Spinal cord (tissue), 10 donors: ENCODE measurements at places on chromosomes 2 and 18. TPM values are rescaled to one million over a fixed set of nuclear protein-coding genes. Genes with fewer than 3 reads are reported as not detected.

Gene SERPINB3
- not detected for total RNA-seq

Gene CCDC68
- total RNA-seq = 12.6 TPM

Gene ADCYAP1
- total RNA-seq = 21.3 TPM

Gene HDAC4
- total RNA-seq = 35.3 TPM

Gene AGPS
- total RNA-seq = 37.6 TPM

Gene GGCX
- total RNA-seq = 30.8 TPM

Gene STRADB
- total RNA-seq = 108 TPM

Gene NAT8
- not detected for total RNA-seq

Gene MYO5B
- 5.9 TPM for total RNA-seq
